ENCODE measurements at places on chromosomes 11 and 22. TPM values are rescaled to one million over a fixed set of nuclear protein-coding genes. Genes with fewer than 3 reads are reported as not detected.

The KRTAP5-2 gene
- total RNA-seq = not detected

The C11orf21 gene
- total RNA-seq = not detected

The GRK3 gene
- 0.33 TPM for total RNA-seq

The DEFB131B gene
- total RNA-seq = not detected

The LIPT2 gene
- 4.0 TPM for total RNA-seq

The CD3D gene
- not detected for total RNA-seq

The POLDIP3 gene
- total RNA-seq = 25.1 TPM

The LARGE2 gene
- total RNA-seq = not detected

Data from dermis lymphatic vessel endothelial cell (primary cell).